Hair follicular keratinocyte (primary cell): ENCODE measurements at places on chromosomes 2 and 18. TPM values are rescaled to one million over a fixed set of nuclear protein-coding genes. Genes with fewer than 3 reads are reported as not detected.

Gene SERPINB3
- 9.4 and 14.8 TPM in 2 replicates for total RNA-seq

Gene RTP5
- not detected in 2 replicates for total RNA-seq

Gene MAP3K2
- total RNA-seq: 17.7 and 22.3 TPM in 2 replicates

Gene GAL3ST2
- total RNA-seq: not detected in 2 replicates

Gene DSG4
- under 0.01 TPM in 1 of 2 replicates, not detected in the other for total RNA-seq

Gene TANC1
- 17.3 and 19.3 TPM in 2 replicates for total RNA-seq

Gene TEKT4
- total RNA-seq: not detected in 2 replicates

Gene RAB6D
- total RNA-seq: not detected in 2 replicates
